ENCODE measurements at places on chromosomes 12 and 14.

DNA sequence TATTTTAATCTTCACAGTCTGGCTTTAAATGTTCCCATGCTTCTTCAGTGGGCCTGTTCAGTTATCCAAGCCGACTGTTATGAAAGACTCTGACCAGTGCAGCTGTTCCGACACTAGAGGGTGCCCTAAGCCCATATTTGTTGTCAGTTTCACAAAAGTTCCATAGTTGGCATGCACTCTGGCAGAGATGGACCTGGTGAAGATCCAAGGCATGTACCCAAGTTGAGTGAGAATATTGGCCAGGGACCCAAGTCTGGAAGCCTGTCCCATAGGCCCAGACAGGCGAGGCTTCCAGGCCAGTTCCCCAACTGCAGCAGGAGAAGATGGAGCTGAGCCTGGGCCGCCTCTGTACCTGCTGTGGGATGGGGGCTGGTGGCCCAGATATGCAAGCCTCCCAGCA is 27.4 kb upstream of the GUCY2C start:
- DNase-seq, result peak; percentile 45

GRCh38 chr14:59254146-59254910 is 65.9 kb downstream of the DAAM1 start:
- DNase-seq, result no peak

- no peak for DNase-seq
Observed at GRCh38 chr12:29711381-29711780, 72.4 kb downstream of the TMTC1 start.

GRCh38 chr14:104315625-104316024 is 177.2 kb downstream of the KIF26A start:
- DNase-seq, result no peak

DNA sequence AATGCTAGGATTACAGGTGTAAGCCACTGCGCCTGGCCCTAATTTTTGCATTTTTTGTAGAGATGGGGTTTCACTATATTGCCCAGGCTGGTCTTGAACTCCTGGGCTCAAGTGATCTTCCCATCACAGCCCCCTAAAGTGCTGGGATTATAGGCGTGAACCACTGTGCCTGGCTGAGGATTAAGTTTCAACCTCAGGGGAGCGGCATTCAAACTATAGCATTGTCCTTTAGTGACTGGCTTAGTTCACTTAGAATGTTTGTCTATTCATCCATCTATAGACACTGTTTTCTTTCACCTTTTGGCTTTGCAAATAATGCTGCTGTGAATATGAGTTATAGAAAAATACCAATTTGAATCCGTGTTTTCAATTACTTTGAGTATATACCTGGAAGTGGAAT is 25.2 kb downstream of the PTPN11 start:
- no peak for DNase-seq

Measured in CD4-positive, alpha-beta T cell treated with Interleukin-15 for 1 hour (primary cell).